ENCODE measurements at places on chromosomes 11 and 22. TPM values are rescaled to one million over a fixed set of nuclear protein-coding genes. Genes with fewer than 3 reads are reported as not detected.

- DNase-seq = peak; percentile 75
Measured at GRCh38 chr22:46057246-46058090, 80.5 kb upstream of the WNT7B start.

DNA sequence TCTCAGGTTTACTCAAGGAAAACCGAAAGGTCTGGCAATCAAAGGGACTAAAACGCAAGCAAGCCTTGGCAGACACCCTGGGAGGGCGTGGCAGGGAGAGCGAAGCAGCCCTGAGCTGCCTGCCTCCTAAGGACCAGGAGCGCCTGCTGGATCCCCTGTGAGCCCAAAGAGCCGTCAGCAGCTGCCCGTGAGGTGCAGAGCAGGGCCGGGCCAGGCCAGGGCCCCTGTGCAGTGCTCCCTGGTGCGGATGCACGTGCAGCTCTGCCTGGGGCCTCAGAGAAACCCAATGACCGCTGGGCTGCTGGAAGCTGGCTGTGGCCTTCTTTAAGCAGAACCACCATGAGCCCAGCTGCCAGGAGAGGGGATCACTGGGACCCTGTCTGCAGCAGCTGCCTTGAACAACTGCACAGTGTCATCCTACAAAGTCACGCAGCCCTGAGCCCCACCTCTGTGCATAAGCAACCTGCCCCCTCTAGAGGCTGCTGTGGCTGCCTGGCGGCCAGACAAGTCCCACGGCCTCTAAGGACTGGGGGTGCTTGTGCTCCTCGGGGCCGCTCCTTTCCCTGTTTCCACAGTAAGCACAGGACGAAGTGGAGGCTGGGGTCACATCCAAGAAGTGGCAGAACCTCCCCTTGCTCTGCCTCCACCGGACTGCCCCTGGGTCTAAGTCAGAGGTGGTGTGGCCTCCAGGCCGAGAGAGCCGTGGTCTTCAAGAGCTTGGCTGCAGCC lies 29.1 kb upstream of the COMT start:
- no peak for DNase-seq

GRCh38 chr11:99671808-99672409 lies 651.2 kb downstream of the CNTN5 start:
- no peak for DNase-seq

- DNase-seq = no peak
Measured at GRCh38 chr22:27239520-27239919, 562.0 kb downstream of the MN1 start.

- no peak for DNase-seq
Measured at GRCh38 chr11:73398132-73398526, 21.9 kb downstream of the RELT start.

DNA sequence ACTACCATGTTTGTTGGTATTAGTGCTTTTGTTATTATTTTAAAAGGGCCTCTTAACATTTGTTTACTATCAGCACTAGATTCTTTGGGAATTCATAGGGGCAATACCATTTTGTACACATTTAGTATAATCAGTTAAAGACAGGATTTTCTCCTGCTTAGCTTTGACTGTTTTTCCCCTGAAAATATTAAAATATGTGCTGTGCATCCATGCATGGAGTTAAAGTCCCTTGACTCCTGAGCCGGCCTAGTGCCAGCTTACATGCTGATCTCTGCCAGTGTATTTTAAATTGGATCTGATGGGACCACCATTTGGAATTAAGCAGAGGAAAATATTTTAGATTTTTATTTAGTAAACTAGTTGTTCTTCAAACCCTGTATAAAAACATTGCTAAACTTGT lies 161.4 kb downstream of the METTL15 start:
- DNase-seq = no peak

The CTSD gene
- total RNA-seq = 215 TPM

DNA sequence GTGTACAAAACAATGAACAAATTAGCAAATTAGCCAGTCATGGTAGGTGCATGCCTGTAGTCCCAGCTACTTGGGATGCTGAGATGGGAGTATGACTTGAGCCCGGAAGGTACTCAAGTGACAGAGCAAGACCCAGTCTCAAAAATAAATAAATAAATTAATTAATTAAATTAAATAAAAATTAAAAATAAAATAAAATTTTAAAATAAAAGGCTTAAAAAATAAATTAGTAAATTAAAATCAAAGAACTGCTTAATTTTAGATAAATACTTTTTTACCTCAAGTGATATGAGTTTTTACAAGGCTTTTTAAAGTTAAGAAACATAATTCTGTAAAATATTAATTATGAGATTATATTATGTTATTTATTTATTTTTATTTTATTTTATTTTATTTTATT lies 50.9 kb upstream of the TSPAN18 start:
- no peak for DNase-seq

- DNase-seq = no peak
Measured at GRCh38 chr11:117859488-117860112, 16.9 kb downstream of the FXYD6 start.

GRCh38 chr22:37515901-37516300 lies 3.3 kb downstream of the CARD10 start:
- DNase-seq = no peak

DNA sequence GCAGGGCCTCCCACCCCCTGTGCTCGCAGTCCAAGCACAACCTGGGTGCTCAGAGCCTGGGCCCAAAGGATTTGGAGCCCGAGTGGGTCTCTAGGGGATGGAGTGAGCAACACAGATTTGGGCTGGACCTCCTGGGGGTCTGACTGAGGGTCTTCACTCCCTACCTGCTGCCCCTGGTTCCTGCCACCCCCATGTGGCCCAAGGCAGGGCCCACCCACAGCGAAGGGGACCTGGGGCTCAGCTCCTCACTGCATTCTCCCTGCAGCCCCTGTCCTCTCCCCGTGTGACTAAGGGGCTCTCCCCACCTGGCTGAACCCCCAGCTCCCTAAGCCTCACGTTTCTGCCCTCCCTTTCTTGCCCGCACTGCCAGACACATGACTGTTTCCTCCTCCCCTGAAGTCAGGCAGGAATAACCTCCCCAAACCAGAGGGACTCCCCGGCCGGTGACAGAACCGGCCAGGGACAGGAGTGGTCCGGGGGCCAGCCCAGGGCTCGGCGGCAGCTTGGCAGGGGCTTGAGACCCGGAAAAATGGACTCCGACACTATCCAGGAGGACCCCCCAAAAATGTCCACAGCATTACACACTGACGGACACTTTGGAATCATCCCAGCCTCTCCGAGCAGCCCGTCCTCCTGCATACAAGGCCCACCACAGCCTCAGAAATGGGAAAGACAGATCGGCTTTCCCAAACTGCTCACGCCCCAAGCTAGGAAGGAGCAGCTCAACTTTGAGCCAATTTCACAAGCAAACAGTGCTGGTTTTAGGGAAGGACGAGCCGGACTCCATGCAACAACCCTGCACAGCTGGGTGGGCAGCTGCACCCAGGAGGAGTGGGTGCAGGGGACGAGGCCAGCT lies 57.8 kb downstream of the BRD1 start:
- DNase-seq = peak; percentile 40

Data from sigmoid colon (tissue), 7 donors.